ENCODE measurements at places on chromosomes 16 and 17.

DNA sequence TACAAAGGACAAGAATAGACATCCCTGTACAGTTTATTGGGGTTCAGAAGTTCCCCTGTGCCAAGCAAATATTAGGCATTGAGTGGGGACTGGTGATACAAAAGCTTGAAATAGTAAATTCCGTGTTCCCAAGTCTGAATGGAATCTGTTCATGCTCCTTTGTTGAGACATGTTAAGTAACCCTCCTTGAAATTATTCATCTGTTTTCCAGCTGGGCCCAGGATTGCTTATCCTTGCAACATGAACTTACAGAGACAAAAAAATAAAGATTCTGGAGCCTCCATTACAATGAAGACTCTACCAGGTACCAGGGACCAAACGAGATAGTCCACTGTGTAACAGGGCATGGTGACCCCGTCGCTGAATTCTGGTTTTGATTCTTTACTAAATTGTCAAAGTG is 6.1 kb upstream of the CCL8 start:
- no peak for DNase-seq

GRCh38 chr16:64589836-64590235 is 532.0 kb downstream of the CDH11 start:
- DNase-seq, result no peak

GRCh38 chr16:84071121-84071520 is 28.5 kb upstream of the SLC38A8 start:
- DNase-seq, result no peak

DNA sequence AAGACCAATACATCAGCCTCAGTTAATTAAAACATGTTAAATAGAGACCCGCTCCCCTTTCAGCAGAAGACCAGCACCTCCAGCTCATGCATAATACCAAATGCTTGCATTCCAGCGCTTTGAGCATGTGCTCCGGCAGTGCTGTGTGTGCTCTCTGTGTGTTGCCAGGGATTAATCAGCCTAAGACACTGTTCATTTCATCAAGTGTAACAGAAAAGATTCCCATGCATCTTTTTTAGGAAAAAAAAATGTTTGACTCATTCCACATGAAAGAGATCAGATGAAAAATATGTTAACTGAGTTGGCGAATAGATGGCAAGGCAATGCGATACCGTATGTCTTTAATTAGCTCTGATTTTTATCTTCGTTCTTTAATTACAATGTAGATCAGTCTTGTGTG is 187.6 kb downstream of the RPTOR start:
- DNase-seq, result no peak

DNA sequence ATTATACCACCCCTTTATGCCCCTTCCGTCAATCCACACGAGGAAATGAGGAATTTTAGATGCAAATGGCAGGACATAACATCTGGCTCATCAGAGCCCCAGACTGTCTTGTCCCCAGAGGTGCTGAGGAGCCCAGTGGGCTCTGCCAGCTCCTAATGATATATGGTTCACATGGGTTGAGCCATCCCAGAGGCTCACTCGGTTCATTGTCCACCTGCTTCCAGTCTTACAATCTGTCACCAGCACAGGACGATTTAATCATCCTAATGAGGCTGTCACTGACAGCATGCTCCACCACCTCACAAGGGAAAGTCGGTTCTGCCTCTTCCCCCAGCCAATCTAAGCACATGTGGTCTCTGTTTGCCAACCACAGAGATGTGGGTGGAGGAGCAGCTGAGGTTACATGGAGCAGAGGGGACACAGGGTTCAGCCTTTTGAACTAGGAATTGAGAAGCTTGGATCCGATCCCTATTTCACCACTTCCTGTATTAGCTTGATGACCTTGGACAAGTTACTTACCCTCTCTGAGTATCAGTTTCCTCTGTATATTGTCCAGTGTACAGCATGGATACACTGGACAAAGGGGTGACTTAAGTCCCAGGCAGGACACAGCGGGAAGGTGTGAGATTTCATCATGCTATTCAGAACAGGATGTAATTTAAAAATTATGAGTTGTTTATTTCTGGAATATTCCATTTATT is 27.0 kb upstream of the DHX8 start:
- DNase-seq, result no peak

DNA sequence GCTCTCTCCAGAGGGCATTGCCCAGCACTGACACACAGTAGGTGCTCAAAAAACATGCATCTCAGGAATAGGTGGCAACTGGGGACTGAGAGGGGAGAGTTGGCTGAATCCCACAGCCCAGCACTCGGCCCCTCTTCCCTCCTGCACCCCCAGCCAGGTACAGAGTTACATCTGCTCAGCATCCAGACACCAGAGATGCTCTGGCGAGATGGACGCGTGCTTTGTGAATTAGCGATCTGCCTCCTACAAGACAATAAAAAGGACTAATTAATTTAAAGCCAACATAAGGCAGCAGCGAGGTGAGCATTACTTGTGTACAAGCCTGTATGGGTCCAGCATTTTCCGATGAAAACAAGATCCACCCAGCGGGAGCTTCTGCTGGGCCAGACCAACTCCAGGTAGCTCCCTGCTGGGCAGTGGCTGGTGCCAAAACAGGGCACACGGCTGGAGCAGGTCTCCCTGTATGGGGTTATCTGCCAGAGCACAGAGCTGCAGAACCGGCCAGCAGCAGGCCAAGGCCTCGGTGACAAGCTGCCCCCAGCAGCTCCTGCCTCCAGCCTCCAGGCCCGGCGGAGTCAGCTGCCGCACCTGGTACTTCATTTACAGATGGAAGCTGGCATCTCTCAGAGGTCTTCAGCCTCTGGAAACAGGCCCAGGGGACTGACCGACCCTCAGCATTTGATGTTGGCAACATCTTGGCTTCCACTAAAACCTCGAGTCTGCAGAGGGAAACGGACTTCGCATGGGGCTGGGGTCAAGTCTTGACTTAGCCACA is 219.7 kb upstream of the SDK2 start:
- DNase-seq, result no peak
